Right cardiac atrium (tissue), 5 donors: ENCODE measurements at places on chromosomes 5 and 9.

DNA sequence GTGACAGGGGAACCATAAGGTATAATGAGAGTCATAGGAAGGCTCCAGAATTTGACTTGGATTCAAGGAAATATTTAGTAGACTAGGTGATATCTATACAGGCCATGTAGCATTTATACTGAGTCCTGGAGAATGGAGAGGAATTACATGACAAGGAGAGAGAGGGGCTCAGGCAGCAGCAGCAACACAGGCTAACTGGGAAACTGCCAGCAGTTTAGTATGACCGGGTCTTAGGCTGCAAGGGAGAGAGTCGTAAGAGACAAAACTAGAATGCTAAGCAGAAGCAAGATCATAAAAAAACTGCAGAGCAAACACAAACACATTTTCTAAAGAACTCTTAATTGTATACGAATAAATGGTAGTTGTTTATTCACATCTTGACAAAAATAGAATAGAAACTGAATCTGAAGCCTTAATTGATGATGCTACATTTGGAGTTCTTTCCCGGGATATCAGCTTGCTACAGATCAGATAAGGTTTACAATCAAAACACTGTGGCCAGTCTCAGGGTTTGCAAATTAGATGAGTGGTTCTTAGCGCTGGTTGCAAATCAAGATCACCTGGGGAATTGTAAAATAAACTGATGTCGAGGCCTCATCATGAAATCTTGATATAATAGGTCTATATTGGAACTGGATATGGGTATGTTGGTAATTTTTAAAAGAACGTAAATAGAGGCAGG, 480.0 kb upstream of the C9orf72 start:
- DNase-seq, result no peak

DNA sequence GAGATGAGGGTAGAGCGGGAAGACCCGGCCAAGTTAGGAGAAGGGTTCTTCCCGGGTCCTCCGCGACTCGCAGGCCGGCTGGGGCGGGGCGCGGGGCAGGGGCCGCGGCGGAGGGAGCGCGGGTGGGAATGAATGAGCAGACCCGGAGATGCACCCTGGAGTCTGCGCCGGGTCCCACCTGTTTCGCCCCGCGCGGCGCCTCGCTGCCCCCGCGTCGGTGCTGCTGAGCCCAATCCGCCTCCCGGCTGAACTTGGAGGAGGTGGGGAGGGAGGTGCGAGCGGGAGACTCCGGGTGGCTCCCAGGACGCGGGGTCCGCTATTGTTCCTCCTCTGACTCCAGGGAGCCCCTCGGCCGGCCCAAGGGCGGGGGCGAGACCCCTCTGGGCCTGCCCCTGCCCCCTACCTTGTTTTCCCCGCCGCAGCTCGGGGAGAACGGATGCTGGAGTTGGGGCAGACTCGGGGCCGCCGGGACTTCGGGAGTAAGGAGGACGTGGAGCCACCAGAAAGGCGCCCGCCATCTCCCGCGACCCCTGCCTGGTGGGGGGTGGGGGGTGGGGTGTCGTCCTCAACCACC, 659 bp downstream of the RAI14 start:
- DNase-seq, result peak; percentile 60

GRCh38 chr5:108061941-108062340, 320.0 kb downstream of the FBXL17 start:
- no peak for DNase-seq

DNA sequence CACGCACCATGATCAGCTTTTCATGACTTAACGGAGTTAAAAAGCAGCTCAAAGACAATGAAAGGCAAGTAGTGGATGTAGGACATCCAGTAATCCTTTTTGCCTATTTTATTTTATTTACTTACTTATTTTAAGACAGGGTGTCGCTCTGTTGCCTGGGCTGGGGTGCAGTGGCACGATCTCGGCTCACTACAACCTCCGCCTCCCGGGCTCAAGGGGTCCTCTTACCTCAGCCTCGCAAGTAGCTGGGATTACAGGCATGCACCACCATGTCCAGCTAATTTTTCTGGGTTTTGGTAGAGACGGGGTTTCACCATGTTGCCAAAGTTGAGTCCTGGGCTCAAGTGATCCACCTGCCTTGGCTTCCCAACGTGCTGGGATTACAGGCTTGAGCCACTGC, 148.9 kb downstream of the DAB2IP start:
- DNase-seq, result peak; percentile 15

- no peak for DNase-seq
Observed at GRCh38 chr9:131728546-131728910, 11.3 kb downstream of the RAPGEF1 start.

DNA sequence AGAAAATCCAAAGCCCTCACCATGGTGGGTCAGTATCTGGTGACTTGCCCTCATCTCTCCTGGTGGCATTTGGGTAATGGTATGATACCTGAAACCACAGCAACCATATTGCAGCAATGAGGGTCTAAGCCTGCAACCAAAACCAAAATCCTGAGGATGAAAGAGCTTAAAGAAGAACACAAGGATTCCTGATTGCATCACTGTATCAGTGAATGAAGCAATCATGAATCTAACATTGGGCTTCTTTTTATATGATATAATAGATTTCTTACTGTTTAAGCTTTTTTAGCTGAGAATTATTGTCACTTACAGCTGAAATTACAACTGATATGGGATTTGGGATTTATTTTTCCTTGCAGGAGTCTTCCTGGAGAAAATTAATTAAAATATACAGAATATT, 269.9 kb downstream of the MEF2C start:
- DNase-seq, result no peak

- DNase-seq, result no peak
Observed at GRCh38 chr5:79416499-79416898, 97.4 kb downstream of the HOMER1 start.

GRCh38 chr9:16671591-16672137, 198.8 kb downstream of the BNC2 start:
- DNase-seq, result no peak

DNA sequence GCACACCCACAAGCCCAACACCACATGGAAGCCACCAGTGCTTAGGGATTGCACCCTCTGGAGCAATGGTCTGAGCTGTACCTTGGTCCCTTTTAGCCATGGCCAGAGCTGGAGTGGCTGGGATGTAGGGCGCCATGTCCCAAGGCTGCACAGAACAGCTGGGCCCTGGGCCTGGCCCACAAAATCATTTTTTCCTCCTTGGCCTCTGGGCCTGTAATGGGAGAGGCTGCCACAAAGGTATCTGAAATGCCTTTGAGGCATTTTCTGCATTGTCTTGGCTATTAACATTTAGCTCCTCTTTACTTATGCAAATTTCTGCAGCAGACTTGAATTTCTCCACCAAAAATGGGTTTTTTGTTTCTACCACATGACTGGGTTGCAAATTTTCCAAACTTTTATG, 117.6 kb downstream of the SPOCK1 start:
- DNase-seq, result no peak

DNA sequence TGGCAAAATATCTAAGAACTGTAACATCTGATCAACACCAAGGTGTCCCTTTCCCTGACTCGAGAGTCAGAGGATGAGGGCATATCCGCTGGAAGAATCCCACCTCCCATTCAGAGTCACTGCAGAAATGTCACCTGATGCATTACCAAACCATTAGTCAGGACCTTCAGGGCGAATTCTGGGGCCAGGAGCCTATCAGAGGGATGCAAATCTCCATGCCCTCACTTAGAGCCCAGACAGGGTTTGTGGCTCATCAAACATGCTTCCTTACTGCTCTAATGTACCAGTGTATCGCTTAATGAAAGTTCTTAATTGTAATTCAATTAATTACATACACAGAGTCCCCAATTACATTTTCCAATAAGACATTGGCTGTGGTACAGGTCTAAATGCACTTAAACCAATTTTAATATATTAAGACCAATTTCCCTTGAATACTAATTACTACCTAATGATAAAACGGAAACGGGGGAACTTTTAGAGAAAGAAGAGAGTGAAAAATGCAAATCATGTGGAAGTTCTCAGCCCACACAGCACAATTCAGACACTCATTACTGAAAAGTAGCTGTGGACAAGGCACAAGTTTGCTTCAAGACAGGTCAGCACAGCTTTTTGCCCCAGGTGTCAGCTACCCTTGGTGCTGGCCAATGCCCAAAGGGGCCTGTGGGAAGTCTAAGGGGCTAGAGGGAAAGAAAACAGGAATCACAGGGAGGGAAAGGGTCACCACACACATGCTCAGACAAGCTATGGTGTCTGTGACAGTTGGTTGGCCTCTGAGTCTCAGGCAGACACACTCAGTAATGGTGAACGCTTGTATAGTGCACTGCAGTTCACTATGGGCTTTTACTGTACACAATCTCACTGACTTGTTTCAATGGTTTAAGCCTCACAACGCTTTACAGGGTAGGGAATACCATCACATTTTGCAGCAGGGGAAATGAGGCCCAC, 211.6 kb downstream of the MAPKAP1 start:
- no peak for DNase-seq

DNA sequence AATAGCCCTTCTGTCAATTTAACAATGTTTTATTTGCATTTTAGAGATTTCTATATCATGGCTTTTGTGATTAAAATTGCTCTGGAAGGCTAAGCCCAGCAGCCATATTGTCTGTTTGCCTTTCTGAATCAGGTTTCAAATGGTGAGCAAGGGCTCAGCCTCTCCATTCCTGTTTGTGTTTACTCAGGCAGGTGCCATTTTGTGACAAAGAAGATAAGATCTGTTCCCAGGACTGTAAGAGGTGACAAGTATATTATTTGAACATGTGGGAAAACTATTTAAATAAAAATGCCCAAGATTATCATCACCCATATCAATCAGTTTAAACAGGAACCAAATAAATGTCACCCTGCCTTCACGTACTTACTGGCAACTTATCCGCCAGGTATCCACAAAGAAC, 641.3 kb upstream of the KLF4 start:
- DNase-seq, result no peak

GRCh38 chr9:30591461-30591860, 1793.0 kb upstream of the ACO1 start:
- no peak for DNase-seq

DNA sequence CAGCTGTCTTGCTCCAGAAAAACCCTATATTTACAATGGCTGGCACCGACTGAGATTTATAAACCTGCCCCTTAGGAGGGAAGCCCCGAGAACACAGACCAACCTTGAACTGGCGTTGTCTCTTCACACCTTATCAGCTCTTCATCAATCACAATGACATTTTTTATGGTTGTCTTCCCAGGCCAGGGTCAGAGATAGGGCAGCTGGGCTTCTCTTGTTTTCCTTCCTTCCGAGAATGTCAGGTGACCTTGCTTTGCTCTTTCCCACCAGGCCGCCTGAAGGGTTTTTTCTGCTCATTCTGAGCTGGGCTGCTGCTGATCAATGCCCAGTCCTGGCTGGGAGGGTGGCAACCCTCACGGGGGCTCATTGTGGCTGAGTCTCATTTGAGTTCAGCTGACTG, 619.1 kb downstream of the CCDC171 start:
- DNase-seq, result no peak

- DNase-seq, result peak; percentile 85
Observed at GRCh38 chr5:172658961-172659501, 18.0 kb downstream of the NEURL1B start.

- DNase-seq, result no peak
Observed at GRCh38 chr5:61589946-61590345, 257.9 kb downstream of the ZSWIM6 start.

DNA sequence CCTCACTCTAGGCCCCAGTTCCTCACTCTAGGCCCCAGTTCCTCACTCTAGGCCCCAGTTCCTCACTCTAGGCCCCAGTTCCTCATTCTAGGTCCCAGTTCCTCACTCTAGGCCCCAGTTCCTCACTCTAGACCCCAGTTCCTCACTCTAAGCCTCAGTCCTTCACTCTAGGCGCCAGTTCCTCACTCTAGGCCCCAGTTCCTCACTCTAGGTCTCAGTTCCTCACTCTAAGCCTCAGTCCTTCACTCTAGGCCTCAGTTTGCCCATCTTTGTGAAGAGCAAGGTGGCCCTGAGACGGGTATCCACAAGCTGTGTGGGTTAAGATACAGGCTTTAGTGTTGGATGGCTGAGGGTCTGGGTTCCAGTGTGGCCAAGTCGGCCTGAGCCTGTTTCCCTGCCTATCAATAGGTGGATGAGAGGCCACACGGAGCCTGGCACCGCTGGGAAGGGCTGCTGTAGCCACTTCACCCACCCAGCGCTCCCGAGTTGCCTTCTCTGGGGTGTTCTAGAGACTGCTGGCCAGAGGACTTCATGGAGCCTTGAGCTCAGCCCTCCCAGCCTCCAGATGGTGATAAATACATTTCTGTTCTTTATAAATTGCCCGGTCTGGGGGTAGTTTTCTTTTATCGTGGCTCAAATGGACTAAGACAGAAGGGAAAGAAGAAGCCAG, 150.2 kb downstream of the RXRA start:
- DNase-seq, result no peak

DNA sequence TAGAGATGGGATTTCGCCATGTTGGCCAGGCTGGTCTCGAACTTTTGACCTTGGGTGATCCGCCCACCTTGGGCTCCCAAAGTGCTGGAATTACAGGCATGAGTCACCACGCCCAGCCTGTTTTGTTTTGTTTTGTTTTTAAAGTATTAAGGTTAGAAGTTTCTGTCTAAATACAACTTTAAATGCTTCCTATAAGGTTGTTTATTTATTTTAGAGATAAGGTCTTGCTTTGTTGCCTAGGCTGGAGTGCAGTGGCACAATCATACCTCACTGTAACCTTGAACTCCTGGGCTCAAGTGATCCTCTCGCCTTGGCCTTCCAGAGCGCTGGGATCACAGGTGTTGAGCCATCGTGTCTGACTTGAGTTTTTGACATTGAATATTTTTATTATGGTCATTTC, 11.4 kb downstream of the MRRF start:
- peak; percentile 18 for DNase-seq

DNA sequence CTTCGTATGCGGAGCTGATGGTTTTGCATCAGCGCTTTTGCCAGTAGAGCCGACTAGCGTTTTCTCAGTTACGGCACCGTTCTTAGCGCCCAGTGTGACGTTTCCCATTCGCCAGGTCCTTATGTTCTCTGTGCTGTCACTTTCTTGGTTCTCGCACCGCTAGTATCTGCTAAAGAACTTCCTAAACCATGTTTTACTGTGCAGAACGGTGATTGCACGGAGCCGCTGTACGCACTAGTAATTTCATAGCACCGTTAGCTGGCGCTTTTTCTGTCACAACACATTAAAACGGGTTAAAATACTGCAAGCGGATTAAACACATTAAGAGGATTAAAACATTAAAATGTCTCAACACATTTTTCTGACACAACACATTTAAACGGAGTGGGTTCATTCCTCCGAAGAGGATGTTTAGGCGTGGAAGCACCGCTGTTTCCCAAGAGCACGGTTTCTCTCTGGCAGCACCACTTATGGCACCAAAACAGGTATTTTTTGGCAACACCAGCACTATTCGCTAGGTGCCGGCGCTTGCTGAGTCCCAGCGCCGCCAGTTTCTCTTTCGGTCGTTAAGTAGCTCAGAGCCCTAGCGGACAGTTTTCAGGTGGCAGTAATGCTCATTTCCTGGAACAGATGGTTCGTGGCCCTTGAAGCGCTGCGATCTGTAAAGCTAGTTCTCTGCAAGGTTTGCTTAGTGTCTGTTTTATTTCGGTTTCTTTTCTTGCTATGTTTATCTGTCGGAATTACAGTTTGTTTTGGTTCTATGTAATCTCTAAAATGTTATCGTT, 20.3 kb downstream of the ANXA2R start:
- DNase-seq, result peak; percentile 77

- peak; percentile 94 for DNase-seq
Observed at GRCh38 chr9:34646211-34647083, at the start of gene GALT. Gene GALT (plus strand): TSS chr9:34646675. CDS start chr9:34646705, 30 bp downstream.

- DNase-seq, result no peak
Observed at GRCh38 chr9:131206495-131206894, 69.8 kb downstream of the FAM78A start.
